ENCODE measurements at places on chromosomes 16 and 17.
A peak's percentile ranks its signal among the peaks of the same experiment; 100 is the strongest.

DNA sequence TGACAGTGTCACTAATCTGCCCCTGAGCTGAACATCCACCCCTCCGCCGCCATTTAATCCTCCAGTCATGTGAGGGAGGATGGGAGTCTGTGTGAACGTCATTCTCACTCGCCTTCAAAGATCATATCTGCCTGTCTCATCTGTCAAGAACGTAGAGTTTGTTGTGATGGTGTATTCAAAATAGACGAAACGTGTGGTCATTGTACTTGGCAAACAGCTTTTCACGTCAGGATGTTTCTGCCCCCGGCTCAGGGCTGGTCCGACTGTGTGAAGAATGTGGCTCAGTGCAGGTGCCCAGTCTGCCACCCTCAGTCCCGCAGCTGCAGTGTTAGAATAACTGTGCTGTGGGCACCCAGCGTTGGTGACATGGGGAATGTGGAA, 148.0 kb downstream of the KCNJ12 start:
- no peak for DNase-seq

DNA sequence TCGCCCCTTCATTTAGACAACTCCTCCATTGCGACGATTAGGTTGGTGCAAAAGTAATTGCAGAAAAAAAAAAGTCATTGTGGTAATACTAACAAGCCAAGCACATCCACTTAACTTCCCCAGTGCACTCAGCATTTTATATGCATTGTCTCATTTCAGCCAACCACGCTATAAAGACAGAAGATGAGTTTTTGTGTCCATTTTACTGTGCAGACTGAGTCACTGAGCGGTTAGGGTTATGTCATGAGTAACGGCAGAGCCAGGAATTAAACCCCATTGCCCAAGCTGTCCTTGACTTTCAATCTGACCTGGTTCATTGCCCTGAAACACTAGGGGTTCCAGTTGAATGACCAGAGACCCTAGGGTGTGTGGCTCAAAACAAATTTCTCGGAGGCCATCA, 218.7 kb downstream of the XYLT1 start:
- DNase-seq: no peak

DNA sequence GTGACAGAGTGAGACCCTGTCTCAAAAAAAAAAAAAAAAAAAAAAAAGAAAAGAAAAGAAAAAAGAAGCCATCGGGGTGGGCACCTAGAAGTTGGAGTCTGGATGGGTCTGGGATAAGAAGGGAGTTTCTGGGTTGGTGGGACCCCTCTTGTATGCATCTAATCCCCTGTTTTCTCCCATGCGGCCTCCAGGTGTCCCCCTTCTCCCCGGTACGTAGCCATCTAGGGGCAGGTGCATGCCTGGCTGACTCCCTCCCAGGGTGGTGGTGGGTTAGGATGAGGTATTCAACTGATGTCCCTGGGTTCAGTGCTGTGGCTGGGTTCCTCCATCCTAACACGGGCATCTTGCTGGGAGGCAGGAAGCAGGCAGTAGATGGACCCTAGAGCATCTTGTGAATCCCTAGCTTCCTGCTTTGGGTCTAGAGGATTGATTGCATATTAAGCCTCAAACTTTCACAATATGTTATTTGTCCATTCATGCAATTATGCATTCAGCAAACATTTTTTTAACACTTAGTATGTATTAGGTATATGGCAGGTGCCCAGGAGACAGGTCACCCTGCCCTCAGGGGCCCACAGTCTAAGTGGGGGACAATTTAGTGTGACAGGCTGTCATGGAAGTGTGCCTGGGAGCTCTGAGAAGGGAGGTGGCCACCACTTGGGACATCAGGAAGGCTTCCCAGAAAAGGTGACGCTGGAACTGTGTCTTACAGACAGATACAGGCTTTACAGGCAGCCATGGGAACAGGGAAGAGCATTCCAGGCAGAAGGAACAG, 13.1 kb downstream of the FMNL1 start:
- peak; percentile 78 for DNase-seq

GRCh38 chr17:5825717-5826330, 241.5 kb upstream of the NLRP1 start:
- DNase-seq: no peak

- DNase-seq: peak; percentile 79
Measured at GRCh38 chr16:51151435-51151960, 428 bp upstream of the SALL1 start.

DNA sequence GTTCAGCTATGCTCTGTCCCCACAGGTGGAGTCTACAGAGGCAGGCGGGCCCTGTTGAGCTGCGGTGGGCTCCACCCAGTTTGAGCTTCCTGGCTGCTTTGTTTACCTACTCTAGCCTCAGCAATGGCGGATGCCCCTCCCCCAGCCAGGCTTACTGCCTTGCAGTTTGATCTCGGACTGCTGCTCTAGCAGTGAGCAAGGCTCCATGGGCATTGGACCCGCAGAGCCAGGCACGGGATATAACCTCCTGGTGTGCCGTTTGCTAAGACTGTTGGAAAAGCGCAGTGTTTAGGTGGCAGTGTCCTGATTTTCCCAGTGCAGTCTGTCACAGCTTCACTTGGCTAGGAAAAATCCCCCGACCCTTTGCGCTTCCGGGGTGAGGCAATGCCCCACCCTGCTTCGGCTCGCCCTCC, 89.1 kb downstream of the BCAS3 start:
- DNase-seq: no peak

DNA sequence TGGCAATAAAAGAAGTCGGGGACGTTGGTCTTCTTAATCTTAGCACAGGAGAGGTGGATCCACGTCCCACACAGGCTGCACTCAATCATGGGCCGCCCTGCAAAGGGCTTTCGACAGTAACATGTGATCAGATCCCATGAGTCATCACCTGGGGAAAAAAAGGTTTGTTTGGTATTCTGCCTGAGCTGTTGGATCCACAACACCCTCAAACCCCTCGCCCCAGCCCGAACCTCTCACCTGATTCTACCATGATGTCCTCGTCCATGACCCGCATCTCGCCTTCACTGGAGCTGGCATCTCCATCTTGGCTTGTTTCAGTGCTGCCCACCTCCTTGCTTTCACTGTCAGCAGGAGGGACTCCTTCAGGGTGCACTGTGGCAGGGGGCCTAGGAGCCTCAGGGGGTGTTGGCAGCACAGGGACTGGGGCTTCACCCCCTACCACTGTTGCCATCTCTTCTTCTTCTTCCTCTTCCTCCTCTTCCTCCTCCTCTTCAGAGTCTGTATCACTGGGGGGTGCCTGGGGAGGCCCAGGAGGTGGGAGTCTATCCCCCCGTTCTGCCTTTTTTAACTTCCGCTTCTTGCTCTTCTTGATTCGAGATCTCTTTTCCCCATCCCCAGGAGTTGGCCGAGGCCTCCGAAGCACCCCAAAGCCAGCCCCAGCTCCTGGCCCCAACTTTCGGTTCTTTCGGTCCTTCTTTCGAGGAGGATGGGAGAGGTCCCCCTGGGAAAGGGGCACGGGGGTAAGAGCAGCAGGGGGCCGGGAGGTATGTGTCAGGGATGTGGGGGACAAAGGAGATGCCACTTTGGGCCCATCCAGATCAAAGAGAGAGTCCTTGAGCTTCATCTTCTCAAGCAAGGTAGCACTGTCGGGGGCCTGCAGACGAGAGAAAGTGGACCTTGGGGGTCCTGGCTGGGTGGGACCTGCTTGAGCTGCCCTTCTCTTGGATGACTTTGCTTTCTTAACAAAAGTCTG, 1.7 kb upstream of the DVL2 start:
- DNase-seq: no peak

GRCh38 chr16:89407925-89408300, 82.4 kb downstream of the ANKRD11 start:
- DNase-seq: no peak

- DNase-seq: no peak
Measured at GRCh38 chr17:19945009-19945626, 32.5 kb downstream of the AKAP10 start.

- DNase-seq: no peak
Measured at GRCh38 chr17:9531034-9531433, 44.6 kb downstream of the STX8 start.

DNA sequence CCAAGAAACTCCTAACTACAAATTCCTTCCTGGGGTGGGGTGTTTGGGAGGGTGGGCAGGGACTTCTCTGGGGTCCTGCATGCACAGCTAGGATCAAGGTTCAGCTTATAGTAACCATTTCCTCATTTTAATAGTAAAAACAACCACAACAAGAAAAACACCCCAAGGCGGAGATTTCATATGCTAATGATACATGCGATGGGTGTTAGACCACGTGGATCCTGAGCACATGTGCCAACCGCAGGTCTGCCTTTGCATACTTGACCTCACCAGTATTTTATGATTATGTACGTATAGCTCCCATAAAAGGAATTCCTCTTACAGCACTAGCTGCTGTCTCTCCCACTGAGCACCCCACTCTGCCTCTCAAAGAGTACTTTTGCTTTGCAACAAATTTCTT, 1.9 kb downstream of the KRTAP4-11 start:
- DNase-seq: no peak

GRCh38 chr17:16491131-16491702, 776 bp downstream of the LRRC75A start:
- DNase-seq: peak; percentile 55

- no peak for DNase-seq
Measured at GRCh38 chr17:4487820-4488716, 10.6 kb upstream of the SPNS2 start.

GRCh38 chr16:56262148-56262547, 70.9 kb downstream of the GNAO1 start:
- DNase-seq: no peak

DNA sequence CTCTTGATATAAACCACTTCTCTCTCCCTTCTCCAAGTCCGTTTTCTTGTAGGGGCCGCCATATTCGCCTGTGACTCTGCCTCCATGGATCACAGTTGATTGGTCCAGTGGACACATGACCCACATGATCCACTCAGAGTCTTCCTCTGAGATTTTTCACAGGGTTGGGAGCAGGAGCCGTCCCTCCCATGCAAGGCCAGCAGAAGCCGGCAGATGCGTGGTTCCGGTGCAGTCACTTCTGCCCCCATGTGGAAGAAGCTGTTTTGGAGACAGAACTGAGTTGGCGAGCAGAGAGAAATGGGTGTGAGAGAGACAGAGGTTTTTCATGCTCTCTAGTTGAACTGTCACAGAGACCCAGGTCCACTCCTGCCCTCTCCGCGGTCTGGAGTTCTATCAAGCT, 83.3 kb downstream of the C16orf95 start:
- DNase-seq: no peak

DNA sequence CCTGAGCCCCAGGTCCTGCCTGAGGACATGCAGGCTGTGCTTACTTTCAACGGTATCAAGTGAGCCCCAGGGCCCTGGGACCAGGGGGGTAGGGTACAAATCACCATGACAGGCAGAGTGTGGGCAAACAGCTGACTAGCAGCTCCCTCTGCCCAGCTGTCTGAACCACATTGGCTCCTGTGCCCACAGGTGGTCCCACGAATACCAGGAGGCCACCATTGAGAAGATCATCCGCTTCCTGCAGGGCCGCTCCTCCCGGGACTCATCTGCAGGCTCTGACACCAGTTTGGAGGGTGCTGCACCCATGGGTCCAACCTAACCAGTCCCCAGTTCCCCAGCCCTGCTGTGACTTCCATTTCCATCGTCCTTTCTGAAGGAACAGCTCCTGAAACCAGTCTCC, 10.0 kb downstream of the SLC46A1 start:
- DNase-seq: no peak

DNA sequence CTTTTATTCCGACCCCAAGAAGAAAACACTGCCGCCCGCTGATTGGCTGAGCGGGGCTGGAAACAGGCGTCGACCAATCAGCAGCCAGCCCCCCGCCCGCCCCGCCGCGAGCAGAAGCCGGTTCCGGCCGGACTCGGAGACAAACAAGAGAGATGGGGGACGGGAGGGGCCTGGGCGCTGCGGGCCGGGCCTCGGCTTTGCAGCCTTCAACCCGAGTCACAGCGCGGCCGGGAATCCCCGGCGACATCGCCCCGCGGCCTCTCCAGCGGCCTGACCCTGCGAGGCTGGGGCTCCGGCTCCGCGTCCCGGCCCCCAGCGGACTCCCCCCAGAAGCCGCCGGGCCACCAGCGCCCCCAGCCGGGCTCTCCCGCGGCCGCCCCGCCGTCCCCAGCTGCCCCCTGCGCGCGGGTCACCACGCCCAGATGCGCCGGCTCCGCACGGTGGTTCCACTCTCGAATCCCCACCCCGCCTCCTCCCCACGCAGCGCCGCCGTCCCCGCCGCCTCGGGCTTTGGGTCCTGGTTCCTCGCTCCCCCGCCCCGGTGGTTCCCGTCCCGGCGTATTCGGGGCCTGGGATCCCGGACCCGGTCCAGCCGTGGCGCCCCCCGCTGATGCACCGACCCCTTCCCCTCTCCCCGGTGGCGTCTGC, 346 bp upstream of the SLC43A2 start:
- DNase-seq: peak; percentile 91

- no peak for DNase-seq
Measured at GRCh38 chr16:83300326-83300725, 507.5 kb upstream of the HSBP1 start.

DNA sequence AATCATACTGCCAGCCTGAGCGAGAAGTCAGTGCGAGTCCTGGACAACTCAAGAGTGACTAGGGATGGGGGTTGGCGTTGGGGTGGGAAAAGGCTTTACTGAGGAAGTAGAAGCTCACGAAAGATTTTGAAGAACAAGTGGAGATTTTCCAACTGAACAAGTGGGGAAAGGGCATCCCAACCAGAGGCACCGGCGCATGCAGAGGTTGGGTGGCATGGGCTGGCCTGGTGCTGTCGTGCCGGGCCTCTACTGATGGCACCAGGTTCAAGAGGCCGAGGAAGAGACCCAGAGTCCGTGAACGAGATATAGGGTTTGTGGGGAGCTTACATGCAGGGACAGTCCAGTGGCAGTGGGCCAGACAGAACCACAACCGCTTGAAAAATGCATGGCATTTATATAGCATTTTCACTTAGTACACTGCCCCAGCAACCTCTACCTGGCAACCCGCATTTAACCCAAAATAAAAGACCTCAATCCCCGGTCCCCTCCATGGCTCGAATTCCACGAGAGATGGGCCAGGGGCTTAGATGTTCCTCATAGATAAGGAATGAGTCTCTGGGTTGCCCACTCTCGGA, 7.7 kb upstream of the ITGA3 start:
- no peak for DNase-seq

DNA sequence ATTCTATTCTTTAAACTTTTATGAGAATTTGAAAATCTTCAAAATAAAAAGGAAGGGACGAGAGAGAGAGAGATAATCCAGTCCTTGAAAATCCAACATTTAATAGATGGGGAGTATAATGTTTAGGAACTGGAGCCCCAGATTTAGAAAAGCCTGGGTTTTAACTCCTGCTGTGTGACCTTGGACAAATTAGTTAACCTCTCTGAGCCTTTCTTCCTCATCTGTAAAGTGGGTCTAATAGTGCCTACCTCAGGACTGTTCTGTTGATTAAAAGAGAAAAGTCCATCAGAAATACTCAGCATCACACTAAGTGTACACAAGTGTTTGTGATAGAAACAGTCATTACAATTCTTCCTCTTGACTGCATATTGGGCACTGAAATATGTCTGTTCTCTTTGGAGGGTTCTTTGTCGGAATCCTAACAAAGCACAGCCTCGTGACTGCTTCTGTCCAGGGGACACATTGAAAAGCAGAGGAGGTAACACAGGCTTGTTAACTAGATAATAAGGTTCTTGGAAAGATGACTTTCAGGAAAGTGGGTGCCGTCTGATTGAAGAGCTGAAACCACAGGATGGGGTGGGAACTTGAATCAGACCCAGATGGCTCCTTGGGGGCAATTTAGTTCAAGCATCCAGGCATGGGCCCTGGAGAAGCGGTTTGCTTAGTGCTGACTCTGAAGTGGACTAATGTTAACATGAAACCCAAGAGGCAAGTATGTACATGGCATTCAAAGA, 128.2 kb downstream of the CLEC16A start:
- DNase-seq: no peak

Measured in NCI-H1436 (cell line).